ENCODE measurements at places on chromosomes 7 and 10. TPM values are rescaled to one million over a fixed set of nuclear protein-coding genes. Genes with fewer than 3 reads are reported as not detected.

DNA sequence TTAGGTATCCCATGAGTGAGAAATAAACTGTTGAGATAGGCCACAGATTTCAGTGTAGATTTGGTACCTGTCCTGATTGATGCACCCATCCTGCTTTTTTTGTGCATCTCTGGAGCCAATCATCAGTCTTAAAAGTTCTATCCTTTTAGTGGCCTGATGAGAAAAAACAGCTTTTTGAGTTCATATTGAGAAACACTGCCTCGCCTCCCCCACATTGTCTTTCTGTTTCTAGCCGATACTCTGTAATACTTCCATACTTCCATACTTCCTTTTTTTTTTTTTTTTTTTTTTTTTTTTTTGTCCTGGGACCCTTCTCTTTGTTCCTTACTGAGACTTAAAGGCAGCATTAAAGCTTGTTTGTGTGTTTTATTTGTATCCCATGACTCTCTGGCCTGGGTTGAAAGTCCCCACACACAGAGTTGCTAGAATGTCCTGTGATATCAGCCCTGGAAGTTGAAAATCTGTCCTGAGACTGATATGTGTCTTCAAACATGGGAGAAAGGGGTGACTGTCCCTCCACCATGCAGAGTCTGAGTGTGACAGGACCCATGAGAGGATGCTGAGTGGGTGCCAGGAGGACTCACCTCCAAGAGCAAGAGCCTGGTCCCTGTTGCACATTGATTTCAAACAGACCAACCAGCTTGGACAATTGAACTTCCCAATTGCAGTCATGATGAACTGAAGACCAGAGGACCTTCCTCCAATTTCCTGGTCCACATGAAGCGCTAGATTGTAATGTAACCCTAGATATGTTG is 5.7 kb downstream of the ZNF22 start:
- DNase-seq, result no peak

- no peak for DNase-seq
These were observed 727.3 kb downstream of the AUTS2 start for GRCh38 chr7:70325509-70326101.

DNA sequence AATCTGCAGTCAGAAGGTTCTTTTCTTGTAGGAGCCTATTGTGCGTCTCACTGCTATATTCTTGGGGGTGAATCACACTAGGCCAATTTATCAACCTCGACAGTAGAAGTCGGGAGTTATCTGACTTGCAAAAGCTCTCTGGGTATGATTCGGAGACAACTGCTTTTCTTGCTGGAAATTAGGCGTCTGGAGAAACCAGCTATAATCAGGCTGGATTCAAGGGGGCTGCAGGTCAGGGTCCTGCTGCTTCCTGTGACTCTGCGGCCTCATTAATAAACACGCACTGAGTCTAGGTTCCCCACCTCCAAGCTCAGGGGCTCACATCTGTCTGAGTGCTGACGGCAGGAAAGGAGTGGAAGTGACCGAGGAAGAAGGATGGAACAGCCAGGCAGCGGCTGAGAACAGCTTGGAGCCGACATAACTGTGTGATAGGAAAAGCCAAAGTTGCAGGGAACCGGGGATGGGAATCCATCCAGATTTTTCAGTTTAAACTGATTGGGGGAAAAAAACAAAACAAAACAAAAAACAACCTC is 184.6 kb downstream of the FANK1 start:
- DNase-seq, result no peak

GRCh38 chr10:22174442-22174841 is 43.4 kb downstream of the EBLN1 start:
- DNase-seq, result no peak

GRCh38 chr7:18414885-18415284 is 80.7 kb upstream of the HDAC9 start:
- no peak for DNase-seq

GRCh38 chr10:97025613-97026242 is 160.0 kb downstream of the SLIT1 start:
- peak; percentile 66 for DNase-seq

DNA sequence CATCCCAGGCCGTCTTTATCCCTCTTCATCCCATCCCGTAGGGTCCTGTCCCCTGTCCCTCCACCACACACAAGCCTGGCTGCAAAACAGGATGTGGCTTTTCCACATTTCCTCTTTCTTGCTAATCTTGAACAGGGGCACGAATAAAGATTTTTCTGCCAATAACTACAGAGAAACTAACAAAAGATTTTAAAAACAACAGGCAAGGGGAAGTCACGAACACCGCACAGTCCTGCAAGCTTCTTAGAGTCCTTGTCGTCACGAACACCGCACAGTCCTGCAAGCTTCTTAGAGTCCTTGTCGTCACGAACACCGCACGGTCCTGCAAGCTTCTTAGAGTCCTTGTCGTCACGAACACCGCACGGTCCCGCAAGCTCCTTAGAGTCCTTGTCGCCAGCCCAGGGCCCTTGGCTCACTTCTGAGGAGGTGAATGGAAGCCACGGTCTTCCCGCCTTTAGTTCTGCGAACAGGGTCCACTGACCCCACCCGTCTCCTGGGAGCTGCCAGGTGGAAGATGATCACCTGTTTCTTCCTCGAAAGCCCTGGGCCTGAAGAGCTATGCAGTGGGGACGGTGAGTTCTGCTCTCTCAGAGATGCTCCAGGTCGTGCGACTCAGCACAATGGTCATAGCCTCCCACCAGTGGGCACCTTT is 10.3 kb upstream of the INSIG1 start:
- DNase-seq, result no peak

DNA sequence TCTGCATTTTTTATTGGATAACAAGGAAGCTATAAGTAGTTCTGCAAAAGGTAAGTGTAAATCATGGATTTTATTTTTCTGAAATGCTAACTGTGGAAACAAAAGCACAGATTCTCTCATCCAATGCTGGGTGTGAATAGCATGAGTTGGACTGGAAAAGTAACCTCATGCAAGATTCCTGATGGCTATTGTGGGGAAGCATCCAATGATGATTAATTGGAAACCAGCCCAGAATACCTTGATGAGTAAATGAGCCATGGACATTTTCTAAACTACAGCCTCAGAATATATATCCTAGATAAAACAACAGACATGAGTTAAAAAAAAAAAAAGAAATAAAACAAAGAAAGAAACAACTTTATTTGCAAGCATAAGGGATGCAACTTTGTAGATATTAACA is 934.6 kb downstream of the CCSER2 start:
- no peak for DNase-seq

- no peak for DNase-seq
These were observed 81.6 kb downstream of the EVX1 start for GRCh38 chr7:27324246-27324645.

DNA sequence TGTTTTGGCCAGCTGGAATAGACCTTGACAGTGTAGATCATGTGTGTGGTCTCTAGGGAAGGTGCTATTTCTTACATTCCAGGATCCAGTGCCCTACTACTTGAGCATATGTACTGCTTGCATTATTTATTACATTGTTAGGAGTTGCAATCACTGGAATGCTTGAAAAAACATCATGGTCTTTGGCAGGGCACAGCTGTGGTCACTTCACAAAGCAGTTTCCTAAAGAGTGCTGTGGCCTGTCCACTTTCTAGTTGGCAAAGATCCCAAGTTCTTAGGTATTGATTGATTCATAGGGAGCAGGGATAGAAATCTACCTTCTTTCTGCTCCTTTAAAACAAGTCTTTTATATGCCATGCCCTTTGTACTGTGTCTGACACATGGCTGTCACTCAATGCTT is 4.6 kb downstream of the C7orf25 start:
- DNase-seq, result no peak

DNA sequence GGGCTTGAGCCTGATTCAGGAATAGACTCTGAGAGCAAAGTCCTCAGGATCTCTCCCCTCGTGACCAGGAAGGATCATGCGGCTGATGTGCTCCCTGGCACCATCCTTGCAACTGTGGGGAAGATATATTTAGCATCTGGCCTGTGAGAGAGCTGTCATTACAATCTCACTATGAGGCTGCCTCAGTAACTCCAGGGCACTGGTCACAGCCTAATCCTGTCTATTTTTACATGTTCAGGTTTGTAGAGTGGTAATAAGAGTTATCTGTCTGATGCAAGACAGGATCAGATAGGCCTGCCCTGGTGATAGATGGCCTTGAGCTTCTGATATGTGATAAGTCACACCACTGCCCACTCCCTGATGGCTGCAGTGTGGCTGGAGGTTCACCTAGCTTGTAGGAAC is 50.7 kb downstream of the PPP1R3C start:
- peak; percentile 75 for DNase-seq

GRCh38 chr10:103554488-103555324 is 61.2 kb downstream of the NEURL1 start:
- DNase-seq, result no peak

DNA sequence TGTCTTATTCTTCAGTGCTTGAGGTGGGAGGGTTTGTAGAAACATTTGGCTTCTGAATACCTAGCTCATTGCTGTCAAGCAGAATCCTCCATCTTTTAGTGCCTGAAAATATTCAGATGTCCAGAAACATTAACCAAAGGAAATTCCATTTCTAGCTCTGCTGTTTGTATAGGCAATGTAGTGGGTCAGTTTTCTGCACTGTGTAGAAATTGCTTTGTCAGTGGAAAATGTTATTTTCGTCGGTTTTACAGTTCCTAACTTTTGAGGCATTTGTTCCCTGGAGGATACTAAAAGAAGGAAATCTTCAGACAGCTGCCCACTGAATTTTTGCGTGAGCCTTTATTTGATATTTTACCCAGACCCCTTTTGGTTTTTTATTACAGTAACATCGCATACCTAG is 143.4 kb downstream of the TPST1 start:
- no peak for DNase-seq

- DNase-seq, result no peak
These were observed 33.3 kb upstream of the PON1 start for GRCh38 chr7:95357623-95358022.

DNA sequence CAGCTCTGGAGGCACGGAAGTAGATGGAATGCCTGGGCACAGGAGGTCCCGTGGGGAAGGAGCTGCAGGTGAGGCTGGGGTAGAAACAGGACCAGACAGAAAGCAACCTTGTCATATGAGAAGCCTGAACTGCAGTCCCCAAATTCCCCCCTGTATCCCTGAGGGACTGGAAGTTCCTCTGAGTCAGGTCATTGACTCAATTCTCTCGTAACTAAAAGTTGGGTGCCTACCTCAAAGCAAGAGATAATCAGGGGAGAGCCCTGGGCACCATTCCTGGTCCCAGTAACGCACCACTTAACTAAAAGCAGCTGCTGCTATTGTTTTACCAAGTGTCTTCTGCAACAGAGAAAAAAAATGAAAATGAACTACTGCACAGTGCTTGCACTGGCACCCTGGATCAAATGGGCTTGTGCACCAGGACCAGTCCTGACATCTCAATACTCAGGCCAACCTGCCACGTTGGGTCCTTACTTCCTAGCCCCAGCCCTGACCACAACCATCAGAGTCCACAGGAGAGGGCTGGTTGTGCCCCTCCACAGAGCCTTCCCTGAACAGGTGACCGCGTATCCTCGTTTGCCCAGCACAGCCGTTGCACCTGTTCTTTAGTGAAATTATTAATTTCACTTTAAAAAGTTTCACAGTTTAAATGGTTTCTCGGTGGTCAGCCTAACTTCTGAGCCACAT is 79.3 kb downstream of the GRID1 start:
- peak; percentile 51 for DNase-seq

DNA sequence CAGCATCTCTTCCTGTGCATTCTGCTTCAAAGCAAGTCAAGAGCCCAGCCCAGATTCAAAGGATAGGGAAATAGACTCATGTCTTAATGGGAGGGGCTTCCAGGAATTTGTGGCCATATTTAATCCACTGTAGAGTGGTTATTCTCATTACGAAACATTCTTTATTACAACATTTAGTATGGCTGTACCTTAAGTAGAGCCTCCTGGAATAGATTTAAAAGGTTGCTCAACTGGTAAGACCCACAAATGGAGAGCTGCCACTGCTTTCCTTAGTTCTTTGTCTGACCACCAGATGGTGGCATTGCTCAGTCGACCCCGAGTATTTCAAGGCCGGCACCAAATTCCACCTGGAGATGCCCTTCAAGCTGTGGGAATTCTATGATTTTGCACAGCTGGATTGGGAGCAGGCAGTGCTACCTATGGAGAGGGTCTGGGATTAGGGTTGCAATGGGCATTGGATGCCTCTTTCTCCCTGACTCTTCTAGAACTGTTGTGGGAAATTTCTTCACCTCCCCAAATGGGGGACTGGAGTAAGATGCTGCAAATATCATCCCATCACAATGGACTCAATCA is 102.2 kb downstream of the RBM20 start:
- peak; percentile 79 for DNase-seq

DNA sequence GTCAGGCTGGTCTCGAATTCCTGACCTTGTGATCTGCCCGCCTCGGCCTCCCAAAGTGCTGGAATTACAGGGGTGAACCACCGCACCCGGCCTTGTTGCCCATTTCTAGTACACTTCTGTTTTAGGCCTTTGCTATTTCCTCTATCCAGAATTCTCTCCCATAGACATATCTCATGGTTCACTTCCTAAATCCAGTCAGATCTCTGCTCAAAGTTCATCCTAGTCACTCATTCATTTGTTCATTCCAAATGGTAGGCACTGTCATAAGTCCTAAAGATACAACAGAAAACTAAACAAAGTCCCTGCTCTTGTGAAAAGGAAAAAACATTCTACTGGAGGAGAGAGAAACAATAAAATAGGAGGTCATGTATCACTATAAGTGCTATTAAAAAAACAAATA is 2.4 kb upstream of the MOSPD3 start:
- no peak for DNase-seq

GRCh38 chr10:60778971-60779796 is 906 bp downstream of the CDK1 start:
- no peak for DNase-seq

GRCh38 chr7:87113077-87113476 is 39.2 kb upstream of the DMTF1 start:
- no peak for DNase-seq

Gene IFIT2
- total RNA-seq, result 2.6 TPM

Gene NAT16
- total RNA-seq, result not detected

Gene CCDC3
- total RNA-seq, result 10.0 TPM

Gene ANXA8L1
- total RNA-seq, result 44.2 TPM

Gene GPC2
- total RNA-seq, result 0.12 TPM

Gene H2BK1
- not detected for total RNA-seq

Gene INHBA
- 22.2 TPM for total RNA-seq

Gene PPIF
- total RNA-seq, result 63.0 TPM

Gene FAM13C
- 3.8 TPM for total RNA-seq

Gene COL26A1
- total RNA-seq, result not detected

Gene NOBOX
- not detected for total RNA-seq

Measured in right atrium auricular region (tissue), 2 donors.